ENCODE measurements at places on chromosomes 3 and 15.

GRCh38 chr3:73498764-73499622, 125.7 kb downstream of the PDZRN3 start:
- H3K27ac ChIP-seq, result no peak overlapping the region
- no peaks in the 10 kb centered on the region for H3K36me3 ChIP-seq
- H3K4me1 ChIP-seq, result peaks cover 13% of the 10 kb centered on the region
- no peak for DNase-seq
- no peak overlapping the region for H3K4me3 ChIP-seq

GRCh38 chr3:73327052-73327451, 265.6 kb downstream of the EBLN2 start:
- H3K36me3 ChIP-seq, result no peaks in the 10 kb centered on the region
- H3K4me1 ChIP-seq, result no peaks in the 10 kb centered on the region
- no peak overlapping the region for H3K27ac ChIP-seq
- no peak overlapping the region for H3K4me3 ChIP-seq

DNA sequence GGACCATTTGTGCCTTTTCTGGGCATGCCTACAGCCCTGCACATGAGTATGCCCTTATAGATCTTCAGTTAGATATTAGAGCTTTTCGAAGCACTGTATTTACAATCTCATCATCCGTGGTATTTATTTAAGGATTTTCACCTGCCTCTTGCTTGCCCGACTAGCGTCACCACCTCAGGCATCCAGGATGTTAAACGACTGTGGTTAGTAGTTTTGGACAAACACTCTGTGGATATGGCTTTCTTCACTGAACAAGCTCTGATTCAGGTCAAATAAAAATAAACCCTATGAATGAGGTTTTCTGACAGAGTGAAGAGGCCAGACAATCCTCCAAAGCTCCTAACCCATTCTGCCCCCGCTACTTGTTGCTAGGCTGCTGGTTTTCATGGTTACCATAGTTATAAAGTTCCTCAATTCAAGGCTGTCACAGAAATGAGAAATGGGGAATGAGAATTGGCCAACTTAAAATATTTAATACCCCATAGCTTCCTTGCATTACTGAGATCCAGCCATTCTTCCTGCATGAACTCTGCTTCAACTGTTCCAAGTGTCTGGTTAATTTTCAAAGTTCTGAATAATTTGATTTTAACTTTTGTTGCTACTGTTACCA, 440.1 kb downstream of the GABRG3 start:
- H3K4me3 ChIP-seq, result no peak overlapping the region
- no peak for DNase-seq
- H3K27ac ChIP-seq, result no peak overlapping the region
- peaks cover 36% of the 10 kb centered on the region for H3K4me1 ChIP-seq
- no peaks in the 10 kb centered on the region for H3K27me3 ChIP-seq

GRCh38 chr15:58549013-58549784, 117.4 kb downstream of the LIPC start:
- no peak for DNase-seq
- H3K4me1 ChIP-seq, result peaks cover 22% of the 10 kb centered on the region
- no peaks in the 10 kb centered on the region for H3K36me3 ChIP-seq
- no peaks in the 10 kb centered on the region for H3K27me3 ChIP-seq

DNA sequence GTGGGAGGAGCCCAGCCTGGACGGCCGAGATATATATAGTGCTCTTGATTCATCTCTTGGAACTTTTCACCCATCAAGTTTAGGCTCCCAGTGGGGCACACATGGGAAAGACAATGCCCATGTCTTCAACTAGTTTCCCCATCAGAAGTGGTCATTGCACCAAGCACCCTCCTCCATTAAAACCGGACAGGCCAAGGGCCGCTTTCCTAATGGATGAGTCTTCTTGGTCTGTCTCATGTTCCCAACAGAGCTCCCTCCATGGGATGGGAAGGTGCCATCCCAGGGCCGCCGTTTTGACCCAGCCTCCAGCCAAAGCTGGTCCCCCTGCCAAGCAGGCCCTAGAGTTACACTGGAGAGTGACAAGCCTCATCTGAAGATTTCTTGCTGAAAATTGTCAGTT, 34.7 kb upstream of the UBE2Q2 start:
- H3K4me1 ChIP-seq, result no peaks in the 10 kb centered on the region
- no peaks in the 10 kb centered on the region for H3K36me3 ChIP-seq
- H3K27me3 ChIP-seq, result peaks cover 12% of the 10 kb centered on the region
- no peak for DNase-seq

- peak overlapping the region; percentile 50 for H3K27ac ChIP-seq
- H3K27me3 ChIP-seq, result no peaks in the 10 kb centered on the region
- no peak overlapping the region for H3K4me3 ChIP-seq
- peaks cover 2% of the 10 kb centered on the region for H3K36me3 ChIP-seq
Measured at GRCh38 chr3:14145670-14146380, 21.0 kb downstream of the TMEM43 start.

- H3K27me3 ChIP-seq, result peaks cover 87% of the 10 kb centered on the region
- H3K4me1 ChIP-seq, result peaks cover 43% of the 10 kb centered on the region
- no peak overlapping the region for H3K27ac ChIP-seq
- DNase-seq, result no peak
- H3K4me3 ChIP-seq, result no peak overlapping the region
Measured at GRCh38 chr15:89391685-89392257, 57.1 kb upstream of the POLG start.

DNA sequence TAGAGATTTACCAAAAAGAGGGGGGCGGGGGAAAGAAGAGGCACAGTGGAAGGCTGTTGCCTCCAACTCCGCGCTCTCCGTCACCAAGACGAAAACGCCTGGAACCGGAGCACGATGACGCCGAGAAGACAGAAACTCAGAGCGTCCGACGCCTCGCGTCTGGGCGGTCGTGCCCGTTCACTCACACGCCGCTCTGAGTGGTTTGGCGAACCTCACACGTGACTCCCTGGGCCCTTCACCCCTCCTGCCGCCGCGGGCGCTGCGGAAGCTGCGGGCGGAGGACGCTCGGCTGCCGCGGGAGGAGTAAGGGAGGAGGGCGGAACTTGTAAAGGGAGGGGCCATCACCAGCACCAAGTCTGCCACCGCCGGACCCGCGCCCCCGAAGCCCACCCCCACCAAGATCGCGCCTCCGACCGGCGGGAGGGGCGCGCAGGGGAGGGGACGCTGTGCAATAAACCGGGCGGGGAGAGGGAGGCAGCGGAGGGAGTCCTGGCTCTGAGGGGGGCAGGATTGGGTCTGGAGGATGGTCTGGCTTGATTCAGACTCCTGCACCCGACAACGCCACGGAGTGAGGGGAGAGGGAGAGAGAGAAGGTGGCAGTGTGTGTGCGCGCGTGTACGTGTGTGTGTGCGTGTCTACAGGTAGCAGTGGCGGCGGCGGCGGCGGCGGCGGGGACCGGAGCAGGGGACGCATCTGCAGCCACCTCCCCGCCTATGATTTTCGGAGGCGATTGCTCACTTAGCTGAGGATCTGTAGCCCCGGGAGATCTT, 1.9 kb upstream of the NLGN1 start:
- no peaks in the 10 kb centered on the region for H3K36me3 ChIP-seq
- DNase-seq, result peak; percentile 73
- peak overlapping the region; percentile 96 for H3K4me3 ChIP-seq
- H3K27me3 ChIP-seq, result peaks cover 12% of the 10 kb centered on the region
- H3K27ac ChIP-seq, result peak overlapping the region; percentile 76

DNA sequence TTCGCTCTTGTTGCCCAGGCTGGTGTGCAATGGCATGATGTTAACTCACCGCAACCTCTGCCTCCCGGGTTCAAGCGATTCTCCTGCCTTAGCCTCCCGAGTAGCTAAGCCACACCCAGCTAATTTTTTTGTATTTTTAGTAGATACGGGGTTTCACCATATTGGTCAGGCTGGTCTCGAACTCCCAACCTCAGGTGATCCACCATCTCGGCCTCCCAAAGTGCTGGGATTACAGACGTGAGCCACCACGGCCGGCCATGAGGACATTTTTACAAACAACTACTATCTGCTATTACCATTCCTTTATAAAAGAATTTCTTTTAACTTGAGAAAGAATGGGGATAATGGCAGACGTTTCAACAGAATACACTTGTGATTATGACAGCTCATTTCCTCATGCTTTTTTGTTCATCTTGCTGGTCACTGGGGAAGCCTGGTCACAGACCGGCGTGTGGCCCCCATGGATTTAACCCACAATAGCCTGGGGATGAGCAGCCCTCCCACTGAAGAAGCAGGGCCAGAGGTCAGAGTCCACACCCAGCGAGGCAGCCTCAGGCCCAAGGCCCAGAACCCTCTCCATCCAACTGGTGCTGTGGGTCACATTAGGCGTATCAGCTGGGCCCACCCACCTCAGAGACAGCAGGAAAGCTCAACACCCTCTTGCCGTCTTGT, 112.0 kb downstream of the LIPC start:
- no peak overlapping the region for H3K27ac ChIP-seq
- H3K27me3 ChIP-seq, result no peaks in the 10 kb centered on the region
- no peaks in the 10 kb centered on the region for H3K4me1 ChIP-seq
- H3K4me3 ChIP-seq, result no peak overlapping the region
- no peaks in the 10 kb centered on the region for H3K36me3 ChIP-seq

- peaks cover 15% of the 10 kb centered on the region for H3K27me3 ChIP-seq
- H3K36me3 ChIP-seq, result no peaks in the 10 kb centered on the region
- no peak for DNase-seq
- H3K4me1 ChIP-seq, result peaks cover 9% of the 10 kb centered on the region
- H3K27ac ChIP-seq, result no peak overlapping the region
- H3K4me3 ChIP-seq, result no peak overlapping the region
Measured at GRCh38 chr3:56989169-56989976, 71.1 kb upstream of the SPATA12 start.

GRCh38 chr15:84681831-84682230, 23.8 kb upstream of the NMB start:
- DNase-seq, result no peak
- peaks cover 12% of the 10 kb centered on the region for H3K36me3 ChIP-seq
- H3K27me3 ChIP-seq, result no peaks in the 10 kb centered on the region
- H3K27ac ChIP-seq, result peak overlapping the region; percentile 78
- H3K4me3 ChIP-seq, result no peak overlapping the region

- no peaks in the 10 kb centered on the region for H3K36me3 ChIP-seq
- no peaks in the 10 kb centered on the region for H3K4me1 ChIP-seq
- no peak for DNase-seq
- H3K27ac ChIP-seq, result no peak overlapping the region
- peaks cover 60% of the 10 kb centered on the region for H3K27me3 ChIP-seq
Measured at GRCh38 chr15:91047545-91048199, 25.3 kb upstream of the VPS33B start.

DNA sequence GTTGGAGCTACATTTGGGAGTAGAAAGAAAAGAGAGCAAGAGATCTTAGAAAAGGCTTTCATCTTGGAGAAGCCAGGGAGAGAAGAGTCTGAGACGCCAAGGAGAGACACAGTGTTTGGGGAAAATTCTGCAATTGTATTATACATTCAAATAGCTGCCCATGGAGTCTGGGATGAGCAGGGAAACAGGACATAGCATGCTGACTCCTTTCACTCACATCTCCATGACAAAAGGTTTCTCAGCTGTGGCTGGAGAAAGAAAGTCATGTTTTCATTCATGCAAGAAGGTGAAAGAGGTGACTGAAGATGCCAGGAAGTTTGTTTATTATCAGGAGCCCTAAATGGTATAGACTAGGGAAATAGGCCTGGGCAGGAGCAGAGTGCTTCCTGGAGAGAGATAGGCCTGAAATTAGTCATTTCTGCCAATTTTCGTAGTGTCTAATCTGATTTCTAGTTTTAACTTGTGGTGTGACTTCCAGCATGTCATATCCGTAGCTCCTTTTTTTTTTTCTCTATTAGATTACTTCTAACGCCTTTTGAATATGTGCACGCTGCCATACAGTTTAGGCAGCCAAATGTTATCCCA, 34.1 kb downstream of the ACP3 start:
- H3K27me3 ChIP-seq, result peaks cover 9% of the 10 kb centered on the region
- no peak overlapping the region for H3K27ac ChIP-seq
- no peaks in the 10 kb centered on the region for H3K36me3 ChIP-seq
- no peak for DNase-seq
- H3K4me1 ChIP-seq, result peaks cover 20% of the 10 kb centered on the region

DNA sequence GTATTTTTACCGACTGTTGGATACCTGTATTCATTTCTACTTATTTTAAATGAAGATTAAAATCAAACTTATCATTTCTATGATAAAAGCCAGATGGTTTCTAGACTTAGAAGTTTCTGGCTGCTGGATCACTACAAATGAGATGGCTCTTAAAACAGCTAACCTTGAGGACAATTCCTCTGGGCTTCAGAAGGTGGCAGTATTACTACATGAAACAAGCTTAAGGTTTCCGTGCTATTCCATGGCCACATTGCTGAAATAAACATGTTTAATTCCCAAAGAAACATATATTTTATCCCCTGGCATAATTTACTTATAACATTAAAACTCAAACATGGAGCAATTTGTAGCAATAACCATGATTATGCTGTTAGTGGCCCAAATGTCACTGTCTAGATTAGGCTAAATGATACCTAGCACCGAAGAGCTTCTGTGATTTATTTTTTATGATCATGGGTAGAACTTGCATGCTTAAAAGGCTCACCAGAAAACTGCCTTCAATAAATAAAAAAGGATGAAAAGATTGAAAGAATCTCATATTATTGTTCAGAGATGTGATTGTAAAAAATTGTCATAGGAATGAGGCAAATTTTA, 204.0 kb upstream of the NANOGP8 start:
- H3K36me3 ChIP-seq, result peaks cover 4% of the 10 kb centered on the region
- H3K4me1 ChIP-seq, result peaks cover 26% of the 10 kb centered on the region
- DNase-seq, result no peak
- H3K27me3 ChIP-seq, result no peaks in the 10 kb centered on the region

- peaks cover 31% of the 10 kb centered on the region for H3K4me1 ChIP-seq
- DNase-seq, result no peak
- H3K36me3 ChIP-seq, result no peaks in the 10 kb centered on the region
Measured at GRCh38 chr15:92623435-92623834, 32.1 kb downstream of the FAM174B start.

- no peaks in the 10 kb centered on the region for H3K27me3 ChIP-seq
- H3K27ac ChIP-seq, result no peak overlapping the region
- no peaks in the 10 kb centered on the region for H3K36me3 ChIP-seq
Measured at GRCh38 chr15:67405208-67406191, 115.4 kb upstream of the C15orf61 start.

DNA sequence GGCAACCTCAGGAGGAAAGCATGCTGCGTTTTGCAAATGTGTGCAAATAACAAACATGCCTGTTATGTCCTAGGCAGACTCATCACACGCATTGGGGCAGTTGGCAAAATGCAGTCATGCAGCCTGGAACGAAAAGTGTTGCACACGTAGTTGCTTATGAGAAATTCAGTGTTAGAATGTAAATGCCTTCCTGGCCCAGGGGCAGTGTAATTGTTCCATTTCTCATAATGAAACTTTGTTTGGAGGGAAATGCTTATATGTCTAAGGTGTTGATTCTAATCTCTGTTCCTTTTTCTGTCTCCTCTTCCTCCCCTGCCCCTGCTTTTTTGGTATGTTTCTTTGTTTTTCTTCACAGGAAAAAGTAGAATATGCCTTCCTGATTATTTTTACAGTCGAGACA, 156.0 kb downstream of the CACNA1D start:
- H3K27me3 ChIP-seq, result peaks cover 9% of the 10 kb centered on the region
- H3K27ac ChIP-seq, result no peak overlapping the region
- no peak overlapping the region for H3K4me3 ChIP-seq
- peaks cover 3% of the 10 kb centered on the region for H3K36me3 ChIP-seq
- H3K4me1 ChIP-seq, result no peaks in the 10 kb centered on the region

- H3K4me3 ChIP-seq, result no peak overlapping the region
- H3K27ac ChIP-seq, result no peak overlapping the region
- H3K36me3 ChIP-seq, result peaks cover 7% of the 10 kb centered on the region
- peaks cover 40% of the 10 kb centered on the region for H3K4me1 ChIP-seq
- no peak for DNase-seq
- H3K27me3 ChIP-seq, result no peaks in the 10 kb centered on the region
Measured at GRCh38 chr3:60746695-60747416, 504.4 kb downstream of the FHIT start.
